Stimulated activated CD8-positive, alpha-beta memory T cell treated with anti-CD3 and anti-CD28 coated beads, Interleukin-7, amount 100 ng/mL, for 48 hours (primary cell): ENCODE measurements at places on chromosomes 5 and 9.

GRCh38 chr5:116699332-116699731, 124.7 kb upstream of the SEMA6A start:
- DNase-seq = no peak

GRCh38 chr5:14204011-14204670, 61.0 kb downstream of the TRIO start:
- DNase-seq = no peak

DNA sequence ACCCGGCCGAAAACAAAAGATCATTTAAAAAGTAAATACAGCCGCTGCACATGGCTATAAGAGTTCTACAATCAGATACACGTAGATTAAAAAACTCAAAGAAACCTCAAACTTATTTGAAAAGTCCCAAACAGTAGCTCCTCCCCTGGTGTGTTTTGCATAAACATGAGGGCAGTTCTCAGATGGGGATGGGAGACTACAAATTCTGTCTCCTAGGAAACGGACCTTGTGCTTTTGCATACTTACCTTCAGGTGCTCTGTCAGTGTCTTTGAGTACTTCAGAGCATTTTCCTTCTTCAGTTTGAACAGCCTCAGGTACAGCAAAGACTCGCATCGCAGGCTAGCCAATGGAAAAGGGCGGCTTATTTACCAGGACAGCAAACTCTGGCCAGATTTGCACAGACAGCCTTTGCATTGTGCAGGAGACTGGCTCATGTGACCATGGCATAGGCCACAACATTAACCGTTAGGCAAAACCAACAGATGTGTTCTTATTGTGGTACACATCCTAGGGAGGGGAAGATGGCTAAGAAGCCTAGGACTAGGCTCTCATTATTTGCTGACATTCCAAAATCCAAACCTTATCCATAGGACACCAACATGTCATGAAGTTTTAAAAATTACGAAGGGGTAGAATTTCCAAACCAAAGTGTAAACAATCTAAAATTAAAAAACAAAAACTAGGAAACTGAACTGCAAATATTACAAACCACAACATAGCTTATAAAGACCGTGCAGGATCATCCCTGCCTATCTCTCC, 12.8 kb downstream of the LEAP2 start:
- DNase-seq = no peak

DNA sequence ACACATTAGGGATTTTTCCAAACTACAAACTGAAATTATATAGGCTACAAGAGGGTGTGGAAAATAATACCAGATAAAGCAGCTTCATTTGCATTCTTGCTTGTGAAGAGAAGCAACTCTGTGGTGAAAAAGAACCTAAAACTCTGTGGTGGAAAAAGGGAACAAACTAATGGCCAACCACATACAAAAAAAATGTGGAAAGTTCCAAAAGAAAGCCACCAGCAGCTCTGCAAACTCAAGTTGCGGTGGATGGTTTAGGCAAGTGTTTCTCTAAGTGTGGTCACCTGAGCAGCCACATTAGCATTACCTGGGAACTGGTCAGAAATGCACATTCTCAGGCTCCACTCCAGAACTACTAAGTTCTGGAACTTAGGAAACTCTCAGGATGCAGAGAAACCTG, 586.4 kb downstream of the ACTL7B start:
- no peak for DNase-seq

DNA sequence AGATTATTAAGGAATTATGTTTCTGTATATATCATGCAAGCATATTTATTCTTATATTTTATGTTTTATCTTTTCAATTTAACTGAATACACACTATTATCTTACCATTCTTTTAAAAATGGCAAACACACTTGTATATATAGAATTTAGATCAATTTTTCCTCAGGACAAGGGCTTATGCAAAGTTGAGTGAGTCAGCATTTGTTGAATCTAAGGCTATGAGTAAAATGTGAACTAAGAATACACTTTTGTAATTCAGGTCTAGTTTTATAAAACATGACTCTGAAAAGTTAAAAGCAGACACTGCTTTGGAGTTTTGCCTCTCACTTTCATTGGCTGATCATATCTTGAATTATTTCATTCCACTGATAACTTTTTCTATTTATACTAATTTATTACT, 127.8 kb downstream of the FOCAD start:
- no peak for DNase-seq

GRCh38 chr5:34045023-34045422, 2.0 kb upstream of the C1QTNF3 start:
- no peak for DNase-seq

- DNase-seq = no peak
Measured at GRCh38 chr5:34957857-34958690, 28.7 kb downstream of the DNAJC21 start.

DNA sequence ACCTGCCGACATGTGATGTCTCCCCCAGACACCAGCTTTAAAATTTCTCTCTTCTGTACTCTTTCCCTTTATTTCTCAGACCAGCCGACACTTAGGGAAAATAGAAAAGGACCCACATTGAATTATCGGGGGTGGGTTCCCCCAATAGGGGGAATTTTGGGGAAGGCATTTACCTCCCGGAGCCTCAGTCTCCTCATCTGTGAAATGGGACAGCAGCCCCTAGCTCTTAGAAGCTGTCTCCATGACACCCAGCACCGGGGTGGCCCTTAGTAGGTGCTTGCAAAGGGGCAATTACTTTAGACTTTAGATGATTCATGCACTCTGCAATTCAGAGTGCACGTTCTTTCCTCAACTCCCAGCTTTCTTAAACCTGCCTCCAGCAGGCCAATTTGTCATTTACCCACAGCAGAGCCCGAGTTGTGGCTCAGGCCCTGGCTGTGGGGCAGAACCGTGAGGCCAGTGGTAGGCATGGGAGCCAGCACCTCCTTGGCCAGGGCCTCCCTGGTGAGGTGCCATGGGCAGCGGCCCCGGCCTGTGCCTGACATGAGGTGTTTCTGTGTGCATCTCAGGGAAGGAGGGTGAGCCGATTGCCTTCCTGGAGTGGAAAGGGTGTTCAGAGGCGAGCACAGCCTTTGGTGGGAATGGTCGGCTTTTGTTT, 51.7 kb downstream of the SH3PXD2B start:
- DNase-seq = no peak

DNA sequence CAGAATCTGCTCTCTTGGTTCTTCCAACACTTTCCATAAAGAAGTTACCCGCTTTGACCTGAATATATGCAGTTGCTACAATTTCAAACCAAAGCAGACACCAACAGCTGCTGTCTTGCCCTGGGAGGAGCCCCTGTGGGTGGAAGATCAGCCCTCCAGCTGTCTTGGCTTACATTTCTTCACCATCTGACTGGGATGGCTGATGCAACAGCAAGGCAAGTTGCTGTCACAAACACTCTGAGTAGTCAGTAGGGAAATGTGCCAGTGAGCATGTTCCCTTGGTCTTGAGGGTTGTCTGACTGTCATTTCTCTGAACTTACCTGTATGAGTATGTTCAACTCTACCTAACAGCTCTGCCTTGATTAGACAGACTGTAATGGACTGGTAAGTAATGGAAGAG, 152.9 kb downstream of the SGCD start:
- DNase-seq = no peak

DNA sequence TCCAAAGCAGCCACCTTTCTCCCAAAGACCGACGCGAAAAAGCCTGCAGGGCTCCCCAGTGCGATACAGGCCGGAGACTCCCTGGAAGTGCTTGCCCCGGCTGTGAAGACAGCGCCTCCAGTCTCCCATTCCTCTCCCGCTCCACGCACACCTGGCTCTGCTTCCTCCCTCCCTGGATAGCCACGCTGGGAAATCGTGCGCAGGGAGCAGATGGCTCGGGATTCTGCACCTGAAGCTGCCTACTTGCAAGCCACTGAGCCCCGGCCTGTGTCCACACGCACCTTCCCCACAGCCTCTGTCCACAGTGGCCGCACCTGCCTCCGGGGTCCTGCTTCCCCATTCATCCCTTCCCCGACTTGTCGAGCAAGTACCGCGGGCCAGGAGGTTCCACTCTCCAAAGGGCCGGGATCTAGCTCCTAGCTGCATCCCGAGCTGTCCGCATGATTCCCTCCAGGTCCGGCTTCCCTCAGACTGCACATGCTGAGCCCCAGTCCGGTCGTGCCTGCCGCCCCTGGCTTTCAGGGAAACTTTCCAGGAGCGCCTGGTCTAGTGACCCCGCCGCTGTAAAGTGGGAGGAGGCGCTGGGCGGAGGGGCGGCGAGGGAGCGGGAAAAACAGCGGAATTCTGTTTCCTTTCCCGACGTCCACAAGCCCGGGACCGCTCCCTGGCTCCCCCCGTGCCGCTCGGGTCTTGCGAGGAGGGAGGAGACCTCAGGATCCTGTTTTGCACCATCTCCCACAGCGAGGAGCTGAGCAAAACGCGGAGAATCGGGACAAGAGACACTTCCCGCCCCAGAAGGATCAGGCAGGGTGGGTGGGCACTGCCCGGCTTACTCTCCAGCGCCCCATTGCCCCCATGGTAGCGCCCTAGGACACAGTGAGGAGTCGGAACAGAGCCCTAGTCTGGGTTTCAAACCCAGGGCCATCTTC, 2.0 kb downstream of the SEMA6A start:
- DNase-seq = no peak

GRCh38 chr5:142422429-142422828, 97.6 kb upstream of the SPRY4 start:
- DNase-seq = no peak

GRCh38 chr5:159269723-159270122, 6.6 kb downstream of the UBLCP1 start:
- no peak for DNase-seq

GRCh38 chr5:40277161-40277906, 402.4 kb upstream of the PTGER4 start:
- DNase-seq = peak; percentile 53

- no peak for DNase-seq
Measured at GRCh38 chr9:110308633-110309038, 29.0 kb downstream of the TXNDC8 start.

DNA sequence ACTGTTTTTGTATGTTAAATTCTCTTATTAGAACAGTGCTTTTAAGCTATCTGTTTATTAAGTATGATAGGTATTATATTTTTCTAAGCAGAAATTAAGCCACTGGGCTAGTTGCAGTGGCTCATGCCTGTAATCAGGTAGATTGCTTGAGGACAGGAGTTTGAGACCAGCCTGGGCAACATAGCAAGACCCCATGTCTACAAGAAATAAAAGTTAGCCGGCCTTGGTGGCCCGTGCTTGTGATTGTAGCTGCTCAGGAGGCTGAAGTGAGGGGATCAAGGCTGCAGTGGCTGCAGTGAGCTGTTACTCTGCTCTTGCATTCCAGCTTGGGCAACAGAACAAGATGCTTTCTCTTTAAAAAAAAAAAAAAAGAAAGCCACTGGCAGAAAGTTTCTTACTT, 45.0 kb upstream of the LRRC70 start:
- DNase-seq = no peak

DNA sequence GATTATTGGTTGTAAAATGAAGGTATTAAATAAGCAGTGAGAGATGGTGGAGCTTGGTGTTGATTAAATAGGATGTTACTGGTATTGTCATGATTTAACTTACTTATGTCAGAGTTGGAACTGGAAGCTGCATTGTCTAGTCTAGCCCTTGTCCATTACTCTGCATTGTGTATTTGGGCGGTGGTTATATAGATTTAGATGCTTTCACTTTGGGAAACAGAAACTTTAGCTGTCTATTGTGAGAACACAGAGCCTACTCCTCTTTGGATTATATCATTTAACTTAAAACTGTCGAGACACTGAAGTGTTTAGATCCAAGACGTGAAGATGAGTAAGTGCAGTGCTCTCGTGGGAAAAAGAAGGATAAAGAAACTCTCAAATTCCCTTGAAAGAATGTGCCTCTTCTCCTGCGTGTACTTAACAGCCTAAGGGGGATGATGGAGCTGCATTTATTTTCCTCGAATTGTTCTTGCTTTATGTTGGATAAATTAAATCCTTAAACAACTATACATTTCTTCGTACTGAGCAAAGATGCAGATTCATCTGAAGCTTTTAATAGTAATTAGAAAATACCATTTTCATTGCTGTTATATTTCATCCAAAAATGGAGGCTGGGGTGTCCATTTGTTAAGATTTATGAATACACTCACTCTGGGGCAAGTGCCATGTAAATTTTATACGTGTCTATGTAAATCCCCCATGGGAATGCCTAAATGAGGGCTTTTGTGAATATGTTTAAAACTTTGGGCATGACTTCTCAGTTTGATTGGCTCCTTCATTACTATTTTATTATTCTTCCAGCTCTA, 21.6 kb downstream of the FBXL7 start:
- DNase-seq = no peak

GRCh38 chr5:150519978-150520377, 12.0 kb downstream of the NDST1 start:
- DNase-seq = no peak

DNA sequence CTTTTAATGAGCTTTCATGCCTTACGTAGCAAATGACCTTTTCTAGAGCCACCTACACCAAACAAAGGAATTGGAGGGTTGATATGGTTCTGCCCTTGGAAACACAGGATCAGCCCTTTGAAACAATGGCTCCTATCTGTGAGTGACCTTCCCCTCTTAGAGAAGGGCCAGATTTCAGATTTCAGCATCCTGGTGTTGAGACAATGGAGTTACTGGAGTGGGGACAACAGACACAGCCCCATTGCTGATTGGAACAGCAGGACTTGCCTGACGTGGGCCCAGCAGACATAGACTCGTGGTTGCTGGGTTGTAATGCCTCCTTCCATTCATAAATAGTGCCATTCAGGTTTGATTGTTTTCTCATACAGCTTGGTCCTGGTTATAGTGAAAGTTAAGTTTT, 96.0 kb downstream of the GALNT10 start:
- DNase-seq = no peak

- DNase-seq = no peak
Measured at GRCh38 chr5:59275170-59275509, 618.4 kb downstream of the PDE4D start.

- no peak for DNase-seq
Measured at GRCh38 chr9:33164138-33164809, 2.9 kb downstream of the B4GALT1 start.
